ENCODE measurements at places on chromosomes 4 and X.

DNA sequence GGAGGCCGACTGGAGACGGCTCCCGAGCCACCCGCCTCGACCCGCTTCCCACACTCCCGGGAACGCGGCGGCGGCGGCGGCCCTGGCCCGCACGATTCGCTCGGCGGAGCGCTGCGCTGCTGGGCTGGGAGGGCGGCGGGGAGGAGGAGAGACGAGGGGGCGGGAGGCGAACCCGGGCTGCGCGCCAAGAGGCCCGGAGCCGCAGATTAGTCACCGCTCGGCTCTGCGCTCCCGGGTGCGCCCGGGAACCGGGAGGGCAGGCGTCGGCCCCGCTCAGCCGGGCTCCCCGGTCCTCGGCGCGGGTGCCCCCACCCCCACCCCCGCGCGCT is 11.2 kb upstream of the BCOR start:
- no peak for DNase-seq

- DNase-seq: no peak
These were observed 209.9 kb upstream of the ETNPPL start for GRCh38 chr4:108972613-108973283.

DNA sequence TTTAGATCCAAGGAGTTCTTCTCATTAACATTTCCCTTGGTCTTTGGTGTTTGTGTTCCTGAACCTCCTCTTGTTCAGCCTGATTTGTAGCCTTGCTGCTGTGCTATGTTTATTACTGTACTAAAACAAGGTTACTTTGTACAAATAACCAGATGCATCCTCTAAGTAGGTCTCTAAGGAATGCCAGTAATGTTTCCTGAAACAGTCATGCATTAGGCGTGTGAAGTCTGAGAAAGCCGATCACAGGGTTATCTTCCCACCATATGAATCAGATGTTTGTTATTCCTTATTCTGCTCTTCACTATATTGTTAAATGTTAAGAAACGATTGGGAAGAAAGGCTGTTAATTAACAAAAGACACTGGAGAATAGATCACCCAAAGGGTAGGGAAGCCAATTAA is 66.9 kb downstream of the GALNTL6 start:
- peak; percentile 20 for DNase-seq

DNA sequence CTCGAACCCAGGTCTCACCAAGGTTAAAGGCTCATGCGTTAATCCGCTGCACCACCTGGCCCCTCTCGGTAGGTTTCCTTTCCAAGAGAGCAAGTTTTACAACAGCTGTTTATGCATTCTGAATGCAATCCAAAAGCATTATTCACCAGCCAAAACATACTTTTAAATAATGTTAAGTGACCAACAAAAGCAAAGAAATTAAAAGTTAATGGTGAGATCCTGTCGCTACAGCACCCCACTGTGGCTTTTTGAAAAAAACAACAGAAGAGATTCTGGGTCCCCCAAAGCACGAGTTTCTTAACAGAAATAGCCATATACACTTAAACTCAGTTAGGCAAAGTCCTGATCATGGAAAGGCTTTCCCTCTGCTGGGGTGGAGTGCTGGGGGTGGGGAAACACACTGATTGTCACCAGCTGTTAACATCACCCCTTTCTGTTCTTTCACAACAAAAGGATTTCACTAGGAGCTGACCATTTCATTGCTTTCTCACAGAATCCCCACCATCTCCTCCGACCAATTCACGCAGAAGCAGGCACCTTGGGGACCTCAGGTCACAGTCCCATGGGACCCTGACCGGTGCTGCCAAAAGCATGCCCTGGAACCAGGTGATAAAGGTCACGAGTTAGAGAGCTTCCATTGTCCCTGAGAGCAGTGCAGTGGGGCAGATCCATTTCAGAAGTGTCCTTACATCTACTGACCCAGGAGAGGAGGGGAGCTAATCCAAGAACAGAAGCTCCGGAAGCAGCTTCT is 51.2 kb downstream of the ZNF827 start:
- no peak for DNase-seq

GRCh38 chrX:69189576-69190371 is 24.5 kb upstream of the PJA1 start:
- no peak for DNase-seq

- DNase-seq: no peak
These were observed 887.6 kb downstream of the ADGRL3 start for GRCh38 chr4:62087706-62088105.

DNA sequence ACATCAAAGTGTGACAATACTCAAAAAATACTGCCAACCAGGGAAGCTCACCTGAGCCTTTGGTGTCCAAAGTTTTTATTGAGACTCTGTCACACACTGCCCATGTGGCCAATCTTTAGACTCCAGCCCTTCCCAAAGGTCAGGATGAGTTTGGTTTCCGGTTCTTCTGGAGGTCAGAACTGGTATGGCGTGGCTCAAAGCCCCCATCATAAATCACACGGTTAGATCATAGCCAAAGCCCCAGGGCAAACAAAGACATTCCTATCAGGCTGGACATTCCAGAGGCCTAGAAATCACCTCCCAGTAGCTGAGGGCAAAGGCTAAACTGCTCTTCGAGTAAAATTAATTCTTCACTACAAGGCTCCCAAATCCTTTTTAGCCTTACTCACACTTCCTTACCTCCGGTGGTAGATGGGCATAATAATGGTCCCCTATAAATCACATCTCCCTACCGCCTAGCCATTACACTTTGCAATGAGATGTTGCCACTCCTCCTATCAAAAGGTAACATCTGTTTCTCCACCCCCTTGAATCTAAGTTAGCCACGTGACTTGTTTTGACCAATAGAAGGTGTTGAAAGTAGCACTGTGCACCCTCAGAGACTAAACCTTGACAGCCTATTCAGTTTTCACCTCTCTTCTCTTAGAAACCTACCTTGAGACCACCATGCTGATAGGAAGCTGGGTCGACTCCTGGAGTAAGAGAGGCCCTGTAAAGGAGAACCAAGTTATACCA is 137.8 kb upstream of the DUSP21 start:
- no peak for DNase-seq

GRCh38 chrX:120781403-120781802 is 94.3 kb downstream of the CT47B1 start:
- no peak for DNase-seq

GRCh38 chr4:15006416-15007024 is 4.2 kb downstream of the CPEB2 start:
- DNase-seq: no peak

GRCh38 chrX:118862091-118862490 is 38.5 kb downstream of the ZCCHC12 start:
- no peak for DNase-seq

GRCh38 chr4:9925750-9926439 is 95.4 kb downstream of the SLC2A9 start:
- DNase-seq: no peak

- peak; percentile 36 for DNase-seq
These were observed 37.4 kb downstream of the OCRL start for GRCh38 chrX:129577473-129577872.

DNA sequence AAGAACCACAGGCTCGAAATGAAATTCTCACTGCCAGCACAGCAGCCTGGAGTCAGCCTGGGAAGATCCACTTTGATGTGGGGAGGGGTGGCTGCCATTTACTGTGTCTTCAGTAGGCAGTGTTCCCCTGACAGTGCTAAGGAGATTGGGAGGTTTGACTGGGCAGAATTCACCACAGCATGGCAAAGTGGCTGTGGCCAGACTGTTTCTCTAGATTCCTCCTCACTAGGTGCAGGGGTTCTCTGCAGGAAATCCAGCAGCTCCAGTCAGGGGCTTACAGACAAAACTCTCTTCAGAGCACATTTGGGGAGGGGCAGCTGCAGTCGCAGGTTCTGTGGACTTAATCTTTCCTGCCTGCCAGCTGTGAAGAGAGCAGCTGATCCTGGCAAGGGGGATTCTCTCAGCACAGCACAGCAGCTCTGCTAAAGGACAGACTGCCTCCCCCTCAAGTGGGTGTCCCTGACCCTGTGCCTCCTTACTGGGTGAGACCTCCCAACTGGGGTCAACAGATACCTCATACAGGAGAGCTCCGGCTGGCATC is 1174.0 kb downstream of the RAPGEF2 start:
- DNase-seq: no peak

DNA sequence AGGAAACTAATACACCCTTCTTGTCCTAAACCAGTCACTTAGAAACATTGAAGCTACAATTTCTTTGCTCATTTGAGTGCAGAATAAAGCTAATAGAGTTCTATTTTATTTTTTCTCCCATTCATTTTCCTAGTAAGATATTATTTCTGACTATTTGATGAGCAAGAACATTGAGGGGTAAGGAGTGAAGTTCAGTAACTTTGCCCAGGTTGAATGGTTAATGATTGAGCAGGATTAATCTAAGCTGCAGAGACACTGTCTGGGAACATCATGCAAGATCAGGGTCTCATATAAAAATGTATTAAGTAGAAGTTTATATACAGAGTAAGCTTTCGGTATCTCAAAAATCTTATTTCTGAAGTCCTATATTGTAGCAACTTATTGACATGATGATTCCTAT is 102.4 kb upstream of the LIMCH1 start:
- no peak for DNase-seq

- no peak for DNase-seq
These were observed 43.9 kb upstream of the PPP2R2C start for GRCh38 chr4:6516281-6516680.

DNA sequence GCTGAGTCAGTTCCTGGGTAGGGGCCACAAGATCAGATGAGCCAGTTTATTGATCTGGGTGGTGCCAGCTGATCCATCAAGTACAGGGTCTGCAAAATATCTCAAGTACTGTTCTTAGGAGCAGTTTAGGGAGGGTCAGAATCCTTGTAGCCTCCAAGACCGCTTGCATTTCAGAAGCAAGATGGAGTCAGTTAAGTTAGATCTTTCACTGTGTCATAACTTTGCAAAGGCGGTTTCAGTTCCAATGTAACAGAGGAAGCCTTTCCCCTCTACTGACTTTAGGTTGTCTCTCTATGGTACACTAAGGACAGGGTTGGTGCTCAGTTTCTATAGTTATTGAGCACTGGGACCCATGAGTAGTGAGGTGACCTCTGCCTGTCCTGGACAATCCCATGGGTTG is 127.3 kb upstream of the WDR1 start:
- DNase-seq: no peak

GRCh38 chr4:26267087-26267486 is 53.7 kb upstream of the RBPJ start:
- DNase-seq: no peak

DNA sequence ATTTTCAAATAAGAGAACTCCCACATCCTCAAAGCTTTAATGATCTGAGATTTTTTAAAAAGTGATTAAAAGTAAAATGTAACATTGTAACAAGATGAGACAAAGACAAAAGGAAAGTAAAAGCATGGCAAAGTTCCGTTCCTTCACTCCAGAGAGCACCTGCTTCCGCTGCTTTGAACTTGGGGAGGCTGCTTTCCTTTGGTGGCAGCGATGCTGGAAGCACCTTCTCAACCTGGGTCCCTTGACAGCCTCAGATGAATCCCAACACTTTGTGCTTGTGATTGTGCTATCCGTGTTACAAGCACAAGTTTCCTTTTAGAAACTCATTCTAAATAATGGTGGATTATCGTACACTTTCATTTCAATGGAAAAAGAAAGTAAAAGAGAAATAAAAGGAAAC is 59.7 kb downstream of the HADH start:
- DNase-seq: no peak

DNA sequence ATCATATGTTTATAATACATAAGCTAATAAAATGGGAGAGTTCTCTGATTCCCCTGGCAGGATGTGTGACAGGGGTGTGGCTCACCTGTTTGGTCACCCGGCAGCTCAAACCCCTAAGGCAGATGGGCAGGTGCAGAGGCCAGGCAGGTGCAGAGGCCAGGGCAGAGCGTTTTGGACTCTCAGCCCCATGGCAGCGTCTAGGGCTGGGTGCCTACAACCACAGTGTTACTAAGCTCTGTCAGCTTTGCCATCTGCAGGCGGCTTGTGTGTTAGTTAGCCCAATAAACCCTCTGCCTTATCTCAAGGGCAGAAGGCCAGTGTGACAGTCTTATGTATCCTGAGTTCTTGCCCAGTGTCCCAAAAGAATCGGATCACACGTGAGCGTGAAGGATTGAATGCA is 54.0 kb upstream of the UGT2B15 start:
- no peak for DNase-seq

GRCh38 chr4:1090465-1091440 is 22.6 kb downstream of the RNF212 start:
- DNase-seq: no peak

- no peak for DNase-seq
These were observed 24.2 kb downstream of the FNIP2 start for GRCh38 chr4:158793021-158793420.

GRCh38 chrX:39096599-39096998 is 295.3 kb downstream of the MID1IP1 start:
- no peak for DNase-seq

- no peak for DNase-seq
These were observed 497 bp upstream of the THAP9 start for GRCh38 chr4:82900066-82900410.

DNA sequence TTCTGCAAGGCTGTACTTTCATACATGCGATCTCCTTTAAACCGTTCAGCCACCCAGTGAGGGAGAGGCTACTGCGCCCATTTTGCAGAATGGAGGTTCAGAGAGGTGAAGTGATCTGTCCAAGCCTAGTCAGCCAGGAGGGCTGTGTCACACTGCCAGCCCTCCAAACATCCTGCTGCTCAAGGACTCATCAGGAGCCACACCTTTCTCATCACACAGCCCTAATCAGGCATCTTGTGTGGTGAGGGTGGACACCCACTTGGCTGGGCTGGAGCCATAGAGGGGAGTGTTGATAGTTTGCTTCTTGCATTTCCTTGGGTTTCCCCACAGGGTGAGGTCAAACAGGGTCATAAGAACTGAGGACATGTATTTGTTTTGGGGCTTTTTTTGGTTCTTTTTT is 5.4 kb upstream of the CXCR3 start:
- no peak for DNase-seq

GRCh38 chr4:27027428-27027827 is 166.8 kb downstream of the STIM2 start:
- no peak for DNase-seq

DNA sequence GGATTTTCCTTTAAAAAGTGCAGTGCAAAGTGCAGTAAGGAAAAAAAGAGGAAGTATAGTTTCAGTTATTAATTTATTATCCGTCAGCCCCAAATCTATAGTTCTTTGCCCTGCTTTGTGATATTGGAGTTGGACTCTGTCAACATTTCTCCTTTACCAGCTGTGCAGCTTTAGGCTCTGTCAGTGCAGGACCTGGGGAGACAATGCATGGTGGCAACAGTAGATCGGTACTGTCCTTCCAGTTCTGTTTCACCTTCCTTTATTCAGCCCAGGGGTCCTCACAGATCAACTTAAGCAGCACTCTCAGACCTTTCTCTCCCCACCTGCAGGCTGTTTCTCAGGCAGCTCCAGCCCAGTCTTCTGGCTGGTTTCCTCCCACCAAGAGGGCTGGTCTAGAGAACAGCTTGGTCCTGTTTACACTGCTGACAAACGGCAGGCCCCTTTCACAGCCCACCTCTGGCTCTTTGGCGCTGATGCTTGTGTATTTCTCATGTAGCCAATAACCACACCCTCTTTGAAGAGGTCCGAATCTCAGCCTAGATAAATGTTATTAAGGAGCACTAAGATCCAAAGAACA is 71.6 kb downstream of the MCUB start:
- no peak for DNase-seq

DNA sequence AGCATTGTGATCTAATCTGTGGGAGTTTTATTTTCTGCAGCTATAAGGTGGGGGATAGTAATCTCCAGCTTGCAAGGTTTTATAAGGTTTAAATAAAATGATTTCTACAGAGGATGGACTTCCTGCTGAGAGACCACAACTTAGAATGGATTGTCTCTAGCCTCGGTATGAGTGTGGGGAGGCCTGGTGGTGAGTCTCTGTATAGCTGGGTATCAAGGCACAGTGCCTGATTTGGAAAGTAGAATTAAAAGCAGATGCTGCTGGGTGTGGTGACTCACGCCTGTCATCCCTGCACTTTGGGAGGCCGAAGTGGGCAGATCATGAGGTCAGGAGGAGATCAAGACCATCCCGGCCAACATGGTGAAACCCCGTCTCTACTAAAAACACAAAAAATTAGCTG is 162.0 kb upstream of the GATB start:
- DNase-seq: no peak
